ENCODE measurements at places on chromosomes 1 and 21. TPM values are rescaled to one million over a fixed set of nuclear protein-coding genes. Genes with fewer than 3 reads are reported as not detected.
A peak's percentile ranks its signal among the peaks of the same experiment; 100 is the strongest.

- H3K4me1 ChIP-seq: no peaks in the 10 kb centered on the region
- no peak within 1 kb of the TSS for H3K27ac ChIP-seq
Observed at GRCh38 chr1:54017979-54018378, at the start of gene LDLRAD1. TSS of gene LDLRAD1 (minus strand) at chr1:54018186. CDS start at chr1:54018112, 74 bp downstream.

- no peak overlapping the region for H3K27ac ChIP-seq
- no peaks in the 10 kb centered on the region for H3K27me3 ChIP-seq
- no peak for DNase-seq
- no peak overlapping the region for H3K4me3 ChIP-seq
- no peaks in the 10 kb centered on the region for H3K4me1 ChIP-seq
- no peaks in the 10 kb centered on the region for H3K36me3 ChIP-seq
Observed at GRCh38 chr1:88035578-88035977, 648.5 kb upstream of the PKN2 start.

- no peaks in the 10 kb centered on the region for H3K4me1 ChIP-seq
- H3K27ac ChIP-seq: no peak overlapping the region
- no peak for DNase-seq
- no peaks in the 10 kb centered on the region for H3K27me3 ChIP-seq
Observed at GRCh38 chr1:8567146-8567545, 249.2 kb downstream of the SLC45A1 start.

GRCh38 chr21:42245331-42246193 lies 26.6 kb downstream of the ABCG1 start:
- peaks cover 4% of the 10 kb centered on the region for H3K27me3 ChIP-seq
- no peak for DNase-seq
- H3K4me3 ChIP-seq: no peak overlapping the region
- peaks cover 12% of the 10 kb centered on the region for H3K4me1 ChIP-seq

DNA sequence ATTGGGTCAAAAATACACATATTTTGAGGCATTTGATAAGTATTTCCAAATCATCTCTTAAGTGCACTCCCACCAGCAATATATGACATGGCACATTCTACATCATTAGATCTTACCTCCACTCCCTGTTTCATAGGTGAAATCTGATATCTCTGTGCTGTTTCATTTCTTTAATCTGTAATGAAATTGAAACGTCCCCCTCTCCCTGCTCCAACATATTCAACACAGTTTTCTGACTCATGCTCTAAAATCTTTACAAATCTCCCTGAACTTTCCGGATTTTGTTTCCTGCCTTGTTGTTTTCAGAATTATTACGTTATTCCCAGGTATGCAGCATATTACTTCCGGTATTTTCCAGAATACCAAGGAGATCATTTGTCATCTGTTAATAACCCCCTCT lies 66.1 kb upstream of the AKT3 start:
- H3K36me3 ChIP-seq: no peaks in the 10 kb centered on the region
- peaks cover 22% of the 10 kb centered on the region for H3K27me3 ChIP-seq
- DNase-seq: no peak

Gene RPTN
- total RNA-seq: not detected

Gene ST7L
- 15.9 TPM for total RNA-seq

DNA sequence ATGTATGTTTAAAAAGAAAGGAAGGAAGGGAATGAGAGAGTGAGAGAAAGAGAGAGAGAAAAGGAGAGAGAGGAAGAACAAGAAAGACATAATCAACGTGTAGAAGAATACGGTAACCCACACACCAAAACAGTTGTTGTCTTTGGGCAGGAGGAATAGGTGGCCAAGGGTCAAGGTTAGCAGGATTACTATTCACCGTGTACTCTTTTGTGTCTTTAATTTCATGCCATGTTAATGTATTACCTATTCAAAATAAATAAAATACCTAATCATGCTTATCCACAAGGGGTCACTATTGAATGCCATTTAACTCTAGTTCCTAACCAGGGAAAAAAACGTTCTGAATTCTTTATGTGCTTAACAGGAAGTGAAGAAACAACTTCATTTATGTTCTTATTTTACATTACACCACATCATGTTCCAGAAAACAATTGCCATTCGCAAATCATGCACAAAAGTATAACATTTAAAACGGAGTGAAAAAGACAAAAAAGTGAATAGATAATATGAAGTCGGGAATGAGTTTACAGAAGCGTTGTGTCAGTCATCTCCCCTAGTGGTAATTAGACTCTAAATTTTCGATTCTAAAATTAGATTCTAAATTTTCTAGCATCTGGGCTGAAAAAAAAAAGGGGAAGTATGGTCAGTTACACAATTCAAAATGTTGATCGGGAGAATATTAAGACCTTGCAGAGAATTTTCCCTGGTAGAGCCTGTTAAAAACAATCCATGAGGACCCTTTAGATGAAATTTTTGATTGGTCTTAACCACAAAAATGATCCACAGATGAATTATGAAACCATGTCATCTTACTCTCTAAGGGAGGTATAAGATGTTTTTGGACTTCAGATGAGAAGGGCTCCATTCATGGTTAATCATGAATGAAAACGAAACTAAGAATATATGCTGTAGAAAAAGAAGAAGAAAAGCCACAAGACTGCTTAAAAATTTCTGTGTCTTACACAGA lies 700 bp upstream of the KMO start:
- peaks cover 9% of the 10 kb centered on the region for H3K4me1 ChIP-seq
- no peak for DNase-seq
- H3K27me3 ChIP-seq: no peaks in the 10 kb centered on the region

- peaks cover 1% of the 10 kb centered on the region for H3K36me3 ChIP-seq
- H3K4me3 ChIP-seq: no peak overlapping the region
- no peak for DNase-seq
- H3K4me1 ChIP-seq: peaks cover 33% of the 10 kb centered on the region
- H3K27ac ChIP-seq: peak overlapping the region; percentile 82
- no peaks in the 10 kb centered on the region for H3K27me3 ChIP-seq
Observed at GRCh38 chr1:26799479-26800142, 11.9 kb downstream of the PIGV start.
